CD4-positive, alpha-beta memory T cell (primary cell): ENCODE measurements at places on chromosomes 12 and 14. TPM values are rescaled to one million over a fixed set of nuclear protein-coding genes. Genes with fewer than 3 reads are reported as not detected.

- DNase-seq = no peak
Observed at GRCh38 chr14:80607430-80608190, 333.9 kb downstream of the CEP128 start.

DNA sequence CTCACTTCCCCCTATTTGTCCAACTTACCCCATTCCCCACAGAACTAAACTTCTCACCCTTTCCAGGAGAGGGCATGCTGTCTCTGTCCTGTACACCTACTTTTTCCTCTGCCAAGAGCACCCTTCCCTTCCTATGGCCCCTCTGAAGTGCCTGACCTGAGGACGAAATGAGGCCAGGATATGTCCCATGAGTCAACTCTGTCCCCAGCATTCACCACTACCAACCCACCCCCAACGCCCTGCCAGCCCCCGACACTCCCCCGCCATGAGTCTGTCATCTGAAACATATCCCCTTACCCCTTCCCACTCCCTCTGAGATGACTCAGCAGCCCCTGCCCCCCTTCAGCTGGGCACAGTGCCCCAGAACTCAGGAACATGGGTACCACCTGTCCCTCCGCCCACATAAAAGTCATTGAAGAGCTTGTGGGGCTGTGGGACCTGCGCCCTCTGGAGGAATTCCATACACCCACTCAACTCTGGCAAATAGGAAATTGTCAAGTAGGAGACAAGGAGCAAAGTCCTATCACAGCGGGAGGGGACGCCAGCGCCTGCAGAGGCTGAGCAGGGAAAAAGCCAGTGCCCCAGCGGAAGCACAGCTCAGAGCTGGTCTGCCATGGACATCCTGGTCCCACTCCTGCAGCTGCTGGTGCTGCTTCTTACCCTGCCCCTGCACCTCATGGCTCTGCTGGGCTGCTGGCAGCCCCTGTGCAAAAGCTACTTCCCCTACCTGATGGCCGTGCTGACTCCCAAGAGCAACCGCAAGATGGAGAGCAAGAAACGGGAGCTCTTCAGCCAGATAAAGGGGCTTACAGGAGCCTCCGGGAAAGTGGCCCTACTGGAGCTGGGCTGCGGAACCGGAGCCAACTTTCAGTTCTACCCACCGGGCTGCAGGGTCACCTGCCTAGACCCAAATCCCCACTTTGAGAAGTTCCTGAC, 26.3 kb downstream of the ITGA7 start:
- no peak for DNase-seq

The SPATA7 gene
- polyA plus RNA-seq = 4.2 TPM

The GPX2 gene
- not detected for polyA plus RNA-seq
